ENCODE measurements at places on chromosomes 7 and 10. TPM values are rescaled to one million over a fixed set of nuclear protein-coding genes. Genes with fewer than 3 reads are reported as not detected.

DNA sequence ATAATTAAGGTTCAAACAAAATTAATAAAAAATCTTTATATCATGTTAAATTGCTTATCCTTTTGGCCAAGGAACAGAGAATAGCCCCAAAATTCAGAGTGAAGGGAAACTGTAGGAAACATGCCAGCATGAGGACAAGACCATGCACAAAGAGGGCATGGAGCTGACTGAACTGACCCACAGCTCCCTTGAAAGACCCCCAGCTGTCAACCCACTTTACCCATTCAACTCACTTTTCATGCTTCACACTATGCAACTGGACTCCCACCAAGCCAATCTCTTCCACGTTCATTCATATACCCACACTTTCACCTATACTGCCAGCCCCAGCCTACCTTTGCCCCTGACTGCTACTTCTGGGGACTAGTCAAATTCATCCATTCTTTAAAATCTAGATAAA lies 10.2 kb downstream of the FBXW4 start:
- H3K27ac ChIP-seq, result no peak overlapping the region
- peaks cover 2% of the 10 kb centered on the region for H3K4me1 ChIP-seq
- no peak for DNase-seq

- H3K27me3 ChIP-seq, result no peaks in the 10 kb centered on the region
- no peak overlapping the region for H3K27ac ChIP-seq
- H3K36me3 ChIP-seq, result no peaks in the 10 kb centered on the region
- no peak overlapping the region for H3K4me3 ChIP-seq
Measured at GRCh38 chr10:119516381-119517234, 25.9 kb downstream of the RGS10 start.

IRF5 gene
- total RNA-seq, result 2.2 TPM

- H3K27me3 ChIP-seq, result no peaks in the 10 kb centered on the region
- no peaks in the 10 kb centered on the region for H3K36me3 ChIP-seq
- no peak for DNase-seq
- peak overlapping the region; percentile 78 for H3K4me3 ChIP-seq
Measured at GRCh38 chr10:121595806-121596688, 2.2 kb downstream of the FGFR2 start.

GRCh38 chr10:63758080-63758479 lies 236.9 kb downstream of the REEP3 start:
- no peak for DNase-seq
- H3K4me3 ChIP-seq, result no peak overlapping the region
- H3K36me3 ChIP-seq, result no peaks in the 10 kb centered on the region
- H3K27me3 ChIP-seq, result no peaks in the 10 kb centered on the region
- no peak overlapping the region for H3K27ac ChIP-seq
- no peaks in the 10 kb centered on the region for H3K4me1 ChIP-seq

GRCh38 chr10:63586043-63586442 lies 64.8 kb downstream of the REEP3 start:
- no peaks in the 10 kb centered on the region for H3K36me3 ChIP-seq
- no peaks in the 10 kb centered on the region for H3K27me3 ChIP-seq
- H3K27ac ChIP-seq, result no peak overlapping the region
- H3K4me3 ChIP-seq, result no peak overlapping the region

GRCh38 chr7:131557652-131558385 lies 1.4 kb upstream of the PODXL start:
- H3K4me1 ChIP-seq, result peaks cover 8% of the 10 kb centered on the region
- no peaks in the 10 kb centered on the region for H3K36me3 ChIP-seq
- peak overlapping the region; percentile 43 for H3K4me3 ChIP-seq
- H3K27ac ChIP-seq, result no peak overlapping the region

C10orf67 gene
- total RNA-seq, result 0.35 TPM

DNA sequence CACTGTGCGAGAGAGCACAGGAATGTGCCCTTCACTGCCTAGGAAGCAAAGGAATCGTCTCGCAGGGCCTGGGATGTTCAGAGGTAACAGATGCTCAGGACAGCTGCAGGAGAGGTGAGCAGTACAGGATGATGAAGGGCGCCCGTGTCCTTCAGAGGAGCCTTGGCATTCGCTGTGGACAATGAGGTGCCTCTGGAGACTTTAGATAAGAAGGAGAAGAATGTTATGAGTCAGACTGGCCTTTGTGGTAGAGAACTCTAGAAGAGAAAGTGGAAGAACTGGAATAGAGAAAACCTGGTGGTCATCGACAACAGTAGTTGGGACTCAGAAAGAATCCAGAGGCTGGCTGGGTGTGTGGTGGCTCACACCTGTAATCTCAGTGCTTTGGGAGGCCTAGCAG lies 64.4 kb upstream of the LEP start:
- no peaks in the 10 kb centered on the region for H3K27me3 ChIP-seq
- H3K4me3 ChIP-seq, result no peak overlapping the region
- no peaks in the 10 kb centered on the region for H3K4me1 ChIP-seq
- no peak overlapping the region for H3K27ac ChIP-seq

PLXDC2 gene
- total RNA-seq, result 45.1 TPM

DNA sequence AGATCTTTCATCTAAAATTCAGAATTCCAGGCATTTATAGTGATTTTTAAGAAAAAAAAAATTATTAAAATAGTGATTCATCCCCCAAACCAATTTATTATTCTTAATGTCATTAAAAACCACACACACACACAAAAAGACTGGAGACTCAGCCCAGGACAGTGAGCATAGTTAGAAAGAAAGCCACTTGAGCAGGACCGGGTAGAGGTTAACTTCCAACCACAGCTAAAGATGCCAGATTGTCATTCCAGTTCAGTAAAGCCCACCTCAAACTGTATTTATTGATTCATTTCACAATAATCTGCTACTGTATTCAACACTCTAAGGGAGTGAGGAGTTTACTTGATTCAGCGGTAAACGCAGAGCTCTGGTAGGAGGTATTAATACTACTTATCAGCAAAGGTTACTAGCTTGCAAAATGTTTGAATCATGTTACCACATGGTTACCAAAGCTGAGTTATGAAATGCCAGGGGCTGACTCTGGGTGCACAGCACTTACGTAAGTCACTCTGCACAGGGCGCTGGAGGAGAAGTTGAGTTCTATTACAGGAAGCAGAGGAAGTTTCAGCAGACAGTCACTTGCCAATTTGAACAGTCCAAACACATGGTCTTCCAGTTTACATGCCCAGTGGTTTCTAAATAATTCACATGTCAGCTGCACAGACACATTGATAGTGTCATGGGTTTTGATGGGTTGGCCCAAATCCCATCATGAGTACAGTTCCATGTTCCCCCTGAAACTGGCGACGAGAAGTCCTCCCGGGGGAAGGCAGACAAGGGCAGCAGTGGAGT lies 64.6 kb downstream of the KLF6 start:
- DNase-seq, result no peak
- H3K27me3 ChIP-seq, result no peaks in the 10 kb centered on the region
- no peak overlapping the region for H3K4me3 ChIP-seq
- no peaks in the 10 kb centered on the region for H3K4me1 ChIP-seq

- H3K4me3 ChIP-seq, result no peak overlapping the region
- H3K4me1 ChIP-seq, result peaks cover 3% of the 10 kb centered on the region
- DNase-seq, result no peak
- H3K27ac ChIP-seq, result no peak overlapping the region
- H3K36me3 ChIP-seq, result no peaks in the 10 kb centered on the region
Measured at GRCh38 chr10:4067931-4068561, 283.0 kb upstream of the KLF6 start.

RPEL1 gene
- total RNA-seq, result not detected

OPN1SW gene
- not detected for total RNA-seq

PCLO gene
- 1.4 TPM for total RNA-seq

DKK1 gene
- 2.0 TPM for total RNA-seq

GRCh38 chr7:41820111-41820671 lies 117.3 kb upstream of the INHBA start:
- peaks cover 6% of the 10 kb centered on the region for H3K4me1 ChIP-seq
- H3K27me3 ChIP-seq, result no peaks in the 10 kb centered on the region
- H3K4me3 ChIP-seq, result no peak overlapping the region

BICC1 gene
- 23.5 TPM for total RNA-seq

- no peaks in the 10 kb centered on the region for H3K36me3 ChIP-seq
- no peaks in the 10 kb centered on the region for H3K27me3 ChIP-seq
- no peak overlapping the region for H3K27ac ChIP-seq
- no peaks in the 10 kb centered on the region for H3K4me1 ChIP-seq
Measured at GRCh38 chr7:101625031-101625791, 3.9 kb downstream of the MYL10 start.

GRCh38 chr7:38318803-38319416 lies 45.5 kb upstream of the TARP start:
- no peaks in the 10 kb centered on the region for H3K4me1 ChIP-seq
- no peak for DNase-seq
- H3K4me3 ChIP-seq, result no peak overlapping the region
- H3K27ac ChIP-seq, result no peak overlapping the region

DNA sequence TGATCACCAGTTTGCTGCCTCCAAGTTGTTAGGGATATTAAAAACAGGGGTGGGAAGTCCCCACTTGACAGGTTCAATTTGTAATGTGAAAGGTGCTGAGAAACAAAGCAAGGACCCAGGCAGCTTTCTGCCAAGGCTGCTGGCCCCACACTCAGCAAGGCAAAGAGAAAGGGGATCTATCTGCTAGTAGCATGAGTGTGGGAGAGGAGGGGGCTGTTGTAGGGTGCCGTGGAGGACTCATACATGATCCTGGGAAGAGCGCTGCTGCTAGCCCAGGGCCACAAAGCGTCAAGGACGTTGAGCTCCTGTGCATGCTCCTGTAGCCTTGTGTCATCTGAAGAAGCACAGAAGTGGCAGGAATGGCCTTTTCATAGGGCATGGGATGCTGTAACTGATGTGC lies 96.5 kb upstream of the INSYN2A start:
- no peaks in the 10 kb centered on the region for H3K36me3 ChIP-seq
- no peaks in the 10 kb centered on the region for H3K27me3 ChIP-seq
- no peak for DNase-seq
- H3K27ac ChIP-seq, result no peak overlapping the region
- H3K4me3 ChIP-seq, result no peak overlapping the region

NRCAM gene
- total RNA-seq, result 14.8 TPM

HECW1 gene
- total RNA-seq, result 2.0 TPM

CYP26C1 gene
- total RNA-seq, result 0.20 TPM

Measured in ovary (tissue), 10 donors.